CD4-positive, alpha-beta T cell (primary cell): ENCODE measurements at places on chromosomes 2 and 18.

GRCh38 chr2:105621038-105621437 is 123.7 kb upstream of the NCK2 start:
- no peak for DNase-seq

- DNase-seq = no peak
These were observed 521.2 kb upstream of the FANCL start for GRCh38 chr2:58762176-58762781.

- DNase-seq = no peak
These were observed 59.1 kb downstream of the DDX1 start for GRCh38 chr2:15650616-15651366.

- DNase-seq = no peak
These were observed 90.4 kb downstream of the SLC8A1 start for GRCh38 chr2:40361478-40361877.

GRCh38 chr2:216031960-216032689 is 18.8 kb upstream of the MREG start:
- no peak for DNase-seq

DNA sequence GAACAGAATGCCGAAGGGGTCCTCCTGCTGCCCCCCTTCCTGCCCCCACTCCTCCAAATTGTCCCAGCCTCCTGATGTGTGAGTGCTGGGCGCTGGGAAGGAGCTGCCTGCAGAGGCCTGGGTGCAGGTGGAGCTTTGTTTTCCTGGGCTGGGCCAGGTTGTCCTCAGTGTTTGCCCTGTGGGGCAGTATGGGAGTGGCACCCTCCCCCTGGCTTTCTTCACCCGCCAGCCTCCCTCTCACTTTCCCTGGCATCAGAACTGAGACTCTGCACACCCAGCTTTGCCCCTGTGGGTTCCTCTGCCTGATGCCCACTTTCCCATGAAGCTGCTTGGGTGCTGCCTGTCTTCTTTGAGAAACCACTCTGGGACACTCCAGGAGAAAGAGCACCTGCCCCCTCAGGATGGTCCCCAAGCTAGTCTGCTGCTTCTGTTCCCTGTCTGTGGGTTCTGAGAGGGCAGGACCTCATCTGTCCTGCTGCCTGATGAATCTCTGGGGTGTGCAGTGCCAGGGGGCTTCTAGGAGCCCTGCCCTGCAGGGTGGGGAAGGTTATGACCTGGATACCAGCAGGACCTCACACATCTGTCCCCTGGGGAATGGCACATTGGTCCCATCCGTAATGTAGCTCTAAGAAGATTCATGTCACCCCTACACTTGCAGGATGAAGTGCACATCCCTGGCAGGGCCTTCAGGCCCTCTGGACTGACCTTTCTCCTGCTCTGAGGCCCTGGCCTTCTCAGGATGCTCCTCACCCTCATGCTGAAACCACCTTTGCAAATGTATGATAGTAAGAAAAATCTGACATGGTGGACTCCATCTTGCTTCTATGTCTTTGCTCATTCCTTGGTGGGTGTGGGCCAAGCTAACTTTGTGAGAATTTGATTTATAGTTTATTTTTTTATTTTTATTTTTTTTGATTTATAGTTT is 146.8 kb upstream of the HS6ST1 start:
- no peak for DNase-seq

DNA sequence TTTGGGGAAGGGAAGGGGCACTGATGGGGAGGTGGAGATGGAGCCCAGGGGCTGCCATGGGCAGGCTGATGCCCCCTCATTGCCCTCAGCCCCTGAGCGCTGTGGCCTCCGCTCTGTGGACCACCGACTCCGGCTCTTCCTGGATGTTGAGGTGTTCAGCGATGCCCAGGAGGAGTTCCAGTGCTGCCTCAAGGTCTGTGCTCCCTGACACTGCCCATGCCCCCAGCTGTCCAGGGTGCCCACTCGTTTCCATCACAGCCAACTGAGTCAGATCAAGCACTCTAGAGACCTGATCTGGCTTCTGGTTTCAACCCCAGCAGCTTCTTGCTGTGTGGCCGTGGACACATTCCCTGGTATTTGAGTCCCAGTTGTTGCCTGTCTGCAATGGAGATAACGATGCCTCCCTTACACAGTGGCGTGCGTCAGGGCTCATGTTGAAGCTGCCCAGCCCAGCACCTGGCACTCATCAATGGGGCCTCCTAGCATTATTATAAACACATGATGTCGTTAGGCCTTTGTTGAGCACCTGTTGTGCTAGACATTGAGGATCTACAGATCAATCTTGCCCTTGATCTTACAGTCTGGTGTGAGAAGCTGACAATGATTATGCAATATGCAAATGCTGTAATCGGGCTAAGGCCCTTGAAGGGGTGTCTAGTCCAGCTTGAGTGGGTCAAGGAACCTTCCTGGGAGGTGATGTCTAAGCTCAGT is 14.4 kb downstream of the STK11IP start:
- no peak for DNase-seq

DNA sequence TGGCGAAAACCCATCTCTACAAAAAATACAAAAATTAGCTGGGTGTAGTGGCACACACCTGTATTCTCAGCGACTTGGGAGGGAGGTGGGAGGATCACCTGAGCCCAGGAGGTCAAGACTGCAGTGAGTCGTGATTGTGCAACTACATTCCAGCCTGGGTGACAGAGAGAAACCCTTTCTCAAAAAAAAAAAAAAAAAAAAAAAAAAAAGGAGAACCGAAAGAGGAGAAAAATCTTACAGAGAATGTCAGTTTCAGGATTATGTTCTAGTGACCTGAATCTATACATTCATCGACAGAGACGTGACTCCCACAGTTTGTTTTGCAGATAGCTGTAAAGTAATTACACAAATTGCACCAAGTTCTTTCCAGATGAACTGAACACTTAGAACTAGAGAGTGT is 187.8 kb downstream of the FTCDNL1 start:
- no peak for DNase-seq

GRCh38 chr2:64737547-64737946 is 83.8 kb upstream of the SERTAD2 start:
- no peak for DNase-seq

- no peak for DNase-seq
These were observed 50.6 kb downstream of the PMAIP1 start for GRCh38 chr18:59950215-59950944.

DNA sequence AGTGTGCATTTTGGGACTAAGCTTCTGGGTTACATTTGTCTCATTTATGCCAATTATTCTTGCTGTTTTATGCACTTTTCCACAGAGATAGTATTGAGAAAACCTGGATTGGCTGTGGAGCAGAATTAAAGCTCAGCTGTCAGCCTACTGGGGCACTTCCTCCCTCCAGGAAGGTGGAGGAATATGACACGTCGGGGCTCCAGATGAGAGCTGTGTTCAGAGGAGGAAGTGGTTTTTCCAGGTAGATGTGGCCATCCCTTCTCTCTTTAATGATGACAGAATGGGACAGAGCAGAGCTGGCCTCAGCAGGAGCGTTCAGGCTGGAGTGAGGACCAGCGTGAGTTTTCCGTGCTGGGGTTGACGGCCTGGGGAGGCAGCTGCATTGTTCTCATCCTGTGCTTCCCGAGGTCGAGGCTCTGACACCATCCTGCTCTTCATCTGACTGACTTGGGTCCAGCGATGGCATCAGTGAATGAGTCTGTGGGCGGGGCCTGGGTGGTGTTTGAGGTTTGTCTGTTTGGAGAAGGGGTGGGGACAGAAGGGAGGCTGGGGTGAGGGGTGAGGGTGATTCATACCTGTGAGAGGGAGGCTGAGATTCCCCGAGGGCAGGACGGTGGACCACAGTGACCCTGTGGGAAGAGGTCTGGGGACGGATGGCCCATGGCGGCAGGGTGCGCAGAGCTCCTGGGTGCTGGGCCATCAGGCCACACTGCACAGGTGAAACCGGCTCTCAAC is 207.0 kb downstream of the LDLRAD4 start:
- peak; percentile 34 for DNase-seq

DNA sequence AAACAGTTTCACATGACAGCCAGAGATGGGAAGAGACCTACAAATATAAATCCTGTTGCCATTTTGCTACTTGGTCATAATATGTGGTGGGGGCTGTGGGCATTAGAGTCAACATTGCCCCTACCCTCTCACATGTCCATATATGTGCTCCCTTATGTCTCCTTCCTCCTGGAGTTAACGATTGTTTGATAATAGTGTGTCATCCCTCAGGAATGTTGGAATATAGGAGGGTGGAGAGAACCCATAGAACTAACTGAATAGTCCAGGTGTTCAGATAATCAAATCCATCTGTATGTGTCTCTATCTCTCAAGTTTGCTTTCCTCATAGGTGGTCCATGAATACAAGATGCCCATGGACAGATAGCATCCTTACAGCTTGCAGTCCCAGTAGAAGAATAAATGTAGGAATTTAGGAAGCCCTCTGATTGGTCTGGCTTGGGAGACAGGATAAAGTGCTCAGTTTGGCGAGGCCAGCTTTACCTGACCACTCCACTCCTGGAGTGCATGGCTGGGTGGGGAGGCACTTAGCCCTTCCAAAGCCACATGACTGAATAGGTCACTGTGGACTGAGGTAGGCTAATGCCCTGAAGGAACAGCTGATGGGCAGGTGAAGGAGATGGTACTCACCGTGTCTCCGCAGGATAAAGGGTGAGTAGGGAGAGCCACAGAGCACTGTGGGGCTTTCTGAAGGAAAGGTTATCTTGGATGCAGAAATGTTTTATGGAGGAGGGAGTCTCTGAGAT is 166.9 kb downstream of the CDCA7 start:
- DNase-seq = no peak

GRCh38 chr2:128445523-128445900 is 126.8 kb upstream of the HS6ST1 start:
- no peak for DNase-seq

- no peak for DNase-seq
These were observed 7.4 kb downstream of the DYSF start for GRCh38 chr2:71460595-71461303.

DNA sequence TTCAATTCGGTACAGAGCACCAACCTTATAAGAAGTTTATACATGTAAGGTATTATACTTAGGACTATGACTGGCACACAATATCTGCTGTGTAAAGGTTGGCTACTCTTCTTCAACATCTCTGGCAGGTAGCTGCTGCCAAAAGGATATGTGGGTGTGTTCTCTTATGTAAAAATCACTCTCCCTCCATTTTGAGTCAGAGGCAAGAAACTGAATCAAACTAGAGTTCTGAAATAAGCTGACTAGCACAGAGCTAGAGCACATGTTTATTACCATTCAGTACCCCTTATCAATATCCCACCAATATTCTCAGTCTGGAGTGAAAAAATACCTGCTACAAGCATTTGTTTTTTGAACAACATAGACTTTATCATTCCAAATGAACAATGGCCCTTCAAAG is 38.0 kb upstream of the PCBP1 start:
- DNase-seq = no peak

DNA sequence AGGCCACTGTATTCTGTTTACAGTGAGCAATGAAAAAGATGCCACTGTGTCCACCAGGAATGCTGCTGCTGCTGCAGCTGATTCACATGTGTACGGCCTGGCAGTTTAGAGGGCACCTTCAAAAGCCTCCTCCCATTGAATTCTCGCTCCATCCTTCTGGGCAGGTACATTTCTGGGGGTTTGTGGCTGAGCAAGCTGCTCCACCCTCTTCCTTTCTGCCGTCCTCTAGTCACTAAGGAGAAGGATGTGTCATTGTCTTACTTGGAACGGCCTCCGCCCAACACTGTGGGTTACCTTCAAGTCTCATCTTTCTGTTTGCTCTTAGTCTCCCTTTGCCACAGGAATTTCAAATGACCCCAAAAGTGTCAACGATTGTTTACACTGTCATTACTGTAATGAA is 182.0 kb downstream of the ZBTB7C start:
- no peak for DNase-seq

- no peak for DNase-seq
These were observed 48.0 kb upstream of the FAHD2A start for GRCh38 chr2:95354469-95354901.

GRCh38 chr2:204313256-204313655 is 232.0 kb upstream of the PARD3B start:
- no peak for DNase-seq

GRCh38 chr2:109134741-109135358 is 5.8 kb downstream of the SH3RF3 start:
- DNase-seq = no peak

DNA sequence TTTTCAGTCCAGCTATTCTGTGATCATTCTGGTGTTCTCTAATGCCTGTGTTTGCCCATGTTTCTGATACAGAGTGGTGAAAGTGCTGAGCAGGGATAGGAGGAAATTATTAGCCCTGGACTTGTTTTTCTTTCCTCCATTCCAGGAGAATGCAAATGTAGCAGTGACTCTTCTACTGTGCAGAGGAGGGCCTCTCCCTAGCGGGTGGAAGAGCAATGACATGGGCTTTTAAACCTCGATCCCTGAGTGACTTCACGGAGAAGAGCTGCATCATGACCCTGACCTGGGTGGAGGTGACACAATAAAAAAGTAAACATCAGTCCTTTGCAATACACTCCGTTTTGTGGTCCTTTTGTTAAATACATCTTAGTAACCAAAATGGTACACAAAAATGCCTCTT is 68.0 kb upstream of the NETO1 start:
- DNase-seq = no peak

- DNase-seq = no peak
These were observed 31.5 kb upstream of the NCKAP5 start for GRCh38 chr2:133599811-133600210.
